ENCODE measurements at places on chromosomes 3 and 15.
A peak's percentile ranks its signal among the peaks of the same experiment; 100 is the strongest.

DNA sequence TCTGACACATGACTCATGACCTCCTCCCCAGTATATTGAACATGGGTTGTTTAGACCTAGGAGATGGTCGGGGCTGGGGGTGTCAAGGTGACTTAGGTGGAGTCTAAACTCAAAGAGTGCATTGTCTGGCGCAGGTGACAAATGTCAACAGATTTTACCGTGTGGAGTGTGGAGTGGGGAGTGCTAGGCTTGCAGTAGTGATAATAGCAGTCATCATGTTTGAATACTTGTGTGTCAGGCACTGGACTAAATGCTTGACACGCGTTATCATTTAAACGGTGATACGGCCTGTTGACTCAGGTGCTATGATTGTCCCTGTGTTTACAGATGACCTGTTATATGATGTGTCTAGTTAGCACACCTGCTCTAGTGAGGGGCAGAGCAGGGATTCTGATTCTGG is 30.8 kb downstream of the MUC20 start:
- DNase-seq = no peak

GRCh38 chr3:49180116-49180515 is 8.7 kb downstream of the KLHDC8B start:
- no peak for DNase-seq

DNA sequence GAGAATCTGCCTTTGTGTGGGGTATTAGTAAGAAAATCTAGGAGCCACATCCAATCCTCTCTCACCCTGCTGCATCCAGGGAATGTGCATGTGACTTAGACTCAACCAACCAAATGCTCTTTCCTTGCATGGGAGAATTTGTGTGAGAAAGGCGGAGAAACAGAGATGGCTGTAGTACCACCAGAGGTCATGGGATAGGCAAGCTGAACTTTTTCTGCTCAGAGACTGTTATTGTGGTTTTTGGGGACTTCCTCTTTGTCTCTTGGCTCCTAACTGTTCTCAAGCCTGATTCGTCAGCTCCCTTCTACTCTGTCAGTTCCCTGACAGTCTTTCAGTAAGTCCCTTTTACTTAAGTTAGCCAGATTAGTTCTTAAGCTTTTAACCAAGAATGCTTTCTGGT is 2.6 kb upstream of the ZSCAN2 start:
- no peak for DNase-seq

DNA sequence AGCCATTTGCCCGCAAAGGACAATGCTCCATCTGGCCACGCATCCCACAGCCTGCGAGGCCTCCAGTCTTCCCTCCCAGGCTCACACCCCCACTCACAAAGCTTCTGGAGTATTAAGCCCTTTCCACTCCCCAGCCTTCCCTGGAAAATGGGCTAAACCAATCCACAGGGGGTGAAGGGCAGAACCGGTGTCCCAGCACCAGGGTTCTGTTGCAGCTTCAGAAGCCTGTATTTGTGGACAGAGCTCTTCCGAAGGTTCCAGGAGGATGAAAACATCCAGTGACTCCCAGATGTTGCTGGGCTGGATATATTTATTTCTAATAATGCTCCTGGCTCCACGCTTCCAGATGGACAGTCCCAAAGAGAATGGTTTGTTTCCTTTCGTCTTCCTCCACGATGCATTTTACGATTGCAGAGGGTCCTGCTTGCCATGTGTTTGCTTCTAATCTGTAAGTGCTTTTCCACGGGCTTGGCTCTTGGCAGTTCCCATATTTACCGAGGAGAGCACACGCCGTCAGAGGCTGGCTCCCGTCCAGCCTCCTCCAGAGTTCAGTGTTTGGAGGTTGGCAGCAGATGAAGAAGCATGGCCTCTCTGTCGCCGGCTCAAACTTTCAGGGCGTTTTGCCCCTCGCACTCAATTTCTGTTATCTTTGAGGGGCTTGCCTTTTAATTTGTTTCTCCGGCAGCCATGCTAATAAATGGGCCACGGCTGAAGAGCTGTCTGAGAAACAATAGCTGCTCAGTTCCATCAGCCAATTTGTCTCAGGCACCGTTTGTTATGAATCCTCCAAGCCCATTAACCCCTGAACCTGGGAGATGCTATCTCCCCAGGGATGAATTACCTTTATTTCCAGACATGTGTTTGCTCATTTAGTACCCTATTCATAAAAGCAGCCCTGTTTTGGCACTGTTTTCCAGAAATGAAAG is 367.9 kb upstream of the PROK2 start:
- DNase-seq = no peak

- no peak for DNase-seq
These were observed at the start of gene ABCF3 for GRCh38 chr3:184186184-184186901. Gene ABCF3, plus strand, starts transcription at chr3:184186199. Its CDS starts 9 bp downstream, at chr3:184186208.

DNA sequence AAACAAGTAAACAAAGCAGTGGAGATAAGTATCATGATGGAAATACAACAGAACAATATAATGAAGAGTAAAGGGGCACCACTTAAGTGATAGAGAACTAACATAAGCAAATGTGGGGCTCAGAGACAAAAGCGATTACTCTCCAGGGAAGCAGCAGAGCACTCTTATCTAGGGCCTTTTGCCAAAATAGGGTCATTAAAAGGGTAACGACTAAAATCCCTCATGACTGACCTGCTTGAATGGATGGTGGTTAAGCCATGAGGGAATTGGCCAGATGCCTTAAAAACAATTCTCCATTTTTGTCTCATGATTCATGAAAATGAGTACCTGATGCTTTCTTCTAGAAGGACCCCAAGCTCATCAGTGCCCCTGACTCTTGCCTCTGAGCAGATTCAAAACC is 3.2 kb upstream of the SLC7A14 start:
- DNase-seq = no peak

DNA sequence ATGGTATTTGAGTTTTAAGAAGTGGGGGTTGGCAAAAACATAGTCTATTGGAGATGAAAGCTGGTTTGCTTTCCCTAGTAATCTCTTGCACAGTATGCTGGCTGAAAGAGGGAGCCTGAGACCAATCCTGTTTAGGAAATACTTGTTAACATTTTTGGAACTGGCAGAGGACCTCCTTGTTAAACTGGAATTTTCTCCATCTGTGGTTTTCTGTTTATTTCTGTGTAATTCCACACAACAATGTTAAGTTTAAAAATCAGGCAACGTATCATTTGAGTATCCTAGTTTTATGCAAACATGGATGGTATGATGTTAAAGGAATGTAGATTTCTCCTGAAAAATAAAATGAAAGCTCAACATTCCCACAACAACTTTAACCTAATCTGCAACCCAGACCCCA is 536.0 kb upstream of the TBL1XR1 start:
- DNase-seq = no peak

DNA sequence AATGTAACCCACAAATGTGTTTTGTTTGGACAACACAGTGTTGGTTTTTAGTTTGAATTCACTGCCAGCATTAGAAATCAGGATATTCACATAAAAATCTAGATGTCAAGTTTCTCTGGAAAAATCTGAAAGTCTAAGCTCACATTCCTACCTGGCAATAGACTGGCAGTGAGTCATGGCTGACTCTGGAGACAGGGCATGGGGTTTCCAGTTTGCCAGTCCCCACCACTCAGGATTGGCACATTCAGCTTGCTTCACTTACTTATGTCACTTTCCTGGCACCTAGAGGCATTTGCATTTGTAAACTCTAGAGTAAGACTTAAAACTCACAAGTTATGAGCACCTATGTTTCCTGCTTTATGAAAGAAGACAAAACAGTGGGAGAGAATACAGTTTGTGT is 19.1 kb upstream of the SEC61A1 start:
- DNase-seq = no peak

GRCh38 chr3:151210676-151211381 is 7.8 kb upstream of the GPR171 start:
- DNase-seq = no peak

DNA sequence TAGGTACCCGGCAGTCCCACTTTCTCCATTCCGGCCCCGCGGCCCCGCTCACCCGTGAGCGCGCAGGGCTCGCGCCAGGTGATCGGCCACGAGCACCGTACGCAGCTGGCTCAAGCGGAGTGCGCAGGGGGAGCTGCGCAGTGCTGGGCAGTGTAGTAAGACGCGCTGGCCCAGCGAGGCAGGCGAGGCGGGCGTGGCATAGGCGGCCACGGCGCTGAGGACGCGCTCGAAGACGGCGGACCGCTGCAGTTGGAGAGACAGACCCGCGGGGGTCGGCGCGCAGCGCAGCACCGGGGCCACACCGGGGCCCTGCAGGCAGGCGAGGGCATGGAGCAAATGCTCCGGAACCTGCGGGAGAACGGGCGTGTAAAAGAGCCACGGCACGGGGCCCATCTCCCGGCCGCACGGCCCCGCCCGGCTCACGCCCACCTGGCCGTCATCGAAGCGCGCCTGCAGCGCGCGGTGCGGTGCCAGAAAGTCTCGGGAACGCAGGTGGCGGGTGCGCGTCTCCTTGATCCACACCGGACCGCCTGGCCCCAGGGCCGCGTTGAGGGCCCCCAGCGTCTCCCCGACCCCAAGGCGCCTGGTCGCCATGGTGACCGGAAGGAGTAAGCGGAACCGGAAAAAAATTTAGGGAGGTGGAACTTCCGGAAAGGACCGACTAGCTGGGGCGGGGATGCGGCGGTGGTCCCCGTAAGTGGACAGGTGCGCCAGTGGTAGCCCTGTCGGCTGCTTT is at the start of gene DALRD3:
Gene DALRD3 (minus strand): TSS at position 610 of the 736 bp plus-strand sequence. CDS start 16 bp downstream, at position 594.
- peak; percentile 62 for DNase-seq

GRCh38 chr3:35966629-35967464 is 327.5 kb downstream of the ARPP21 start:
- DNase-seq = no peak

- DNase-seq = no peak
These were observed 797 bp downstream of the PAQR9 start for GRCh38 chr3:142962520-142963233.

Data from activated CD4-positive, alpha-beta T cell treated with anti-CD3 and anti-CD28 coated beads, Interleukin-2, amount 50 U/mL, for 48 hours (primary cell).